Heart left ventricle (tissue), 16 donors: ENCODE measurements at places on chromosomes 6 and 20.
A peak's percentile ranks its signal among the peaks of the same experiment; 100 is the strongest.

DNA sequence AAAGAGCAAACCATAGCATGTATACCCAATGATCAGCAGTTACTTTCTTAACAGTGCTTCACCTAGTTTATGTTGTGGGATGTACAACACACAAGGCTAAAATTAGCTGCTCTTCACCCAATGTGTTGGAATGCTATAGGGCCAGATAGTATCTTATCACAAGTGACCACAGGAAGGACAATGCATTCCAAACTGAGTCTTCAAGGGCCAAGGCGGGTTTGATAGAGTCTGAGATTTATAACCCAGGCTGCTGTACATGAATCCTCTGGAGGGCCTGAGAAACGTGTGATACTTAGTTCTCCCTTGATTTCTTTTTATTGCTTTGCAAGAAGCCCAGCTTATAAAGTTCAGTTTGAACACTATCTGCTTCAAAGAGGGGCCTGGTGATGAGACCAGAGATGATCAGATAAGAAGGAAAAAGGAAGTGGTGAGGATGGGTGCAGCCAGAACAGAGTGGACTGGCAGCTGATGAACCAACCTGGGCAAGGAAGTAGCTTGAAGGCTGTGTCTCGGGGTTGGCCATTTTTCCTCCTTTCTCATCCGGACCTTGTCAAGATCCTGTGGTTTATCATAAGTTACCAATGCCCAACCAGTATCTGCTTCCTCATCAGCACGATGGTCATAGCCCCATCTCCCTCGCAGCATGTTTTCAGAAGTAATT, 62.2 kb upstream of the BMP2 start:
- DNase-seq: no peak
- no peak overlapping the region for H3K4me3 ChIP-seq
- no peaks in the 10 kb centered on the region for H3K27me3 ChIP-seq

DNA sequence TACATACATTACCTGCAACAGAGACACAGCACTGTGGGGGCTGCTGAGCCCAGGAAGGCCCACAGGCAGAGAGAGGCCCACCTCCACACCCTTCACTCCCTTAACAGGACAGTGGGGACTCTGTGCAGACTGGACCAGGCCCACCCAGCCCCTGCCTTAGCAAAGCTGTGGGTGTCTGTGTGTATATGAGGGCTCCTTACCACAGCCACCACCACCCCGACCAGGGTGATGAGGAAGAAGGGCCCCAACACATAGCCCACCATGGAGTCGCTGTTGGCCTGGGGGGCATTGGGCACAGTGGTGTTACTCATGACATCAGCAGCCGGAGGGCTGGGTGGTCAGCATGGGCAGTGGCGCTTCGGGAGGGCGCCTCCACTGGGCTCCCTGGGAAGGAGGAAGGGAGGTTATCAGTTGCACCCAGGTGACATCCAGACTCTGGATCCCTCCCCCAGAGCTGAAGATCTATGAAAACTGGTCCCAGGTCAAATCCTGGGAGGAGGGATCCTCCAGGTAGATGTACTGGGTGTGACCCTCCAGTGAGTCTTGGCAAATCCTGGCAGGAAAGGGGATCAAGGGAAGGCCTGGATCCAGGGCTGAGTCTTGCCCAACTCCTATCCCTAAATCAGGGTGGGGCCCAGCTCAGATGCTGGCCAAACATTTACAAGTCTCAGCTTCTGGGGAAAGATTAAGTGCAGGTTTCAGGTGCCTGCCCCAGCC, 1.2 kb downstream of the SMIM29 start:
- no peak overlapping the region for H3K4me3 ChIP-seq
- H3K4me1 ChIP-seq: peaks cover 44% of the 10 kb centered on the region
- no peaks in the 10 kb centered on the region for H3K36me3 ChIP-seq
- H3K27ac ChIP-seq: peak overlapping the region; percentile 96

- no peaks in the 10 kb centered on the region for H3K27me3 ChIP-seq
- peak overlapping the region; percentile 98 for H3K27ac ChIP-seq
- H3K4me1 ChIP-seq: peaks cover 26% of the 10 kb centered on the region
- no peak overlapping the region for H3K4me3 ChIP-seq
- H3K36me3 ChIP-seq: no peaks in the 10 kb centered on the region
Observed at GRCh38 chr20:47362361-47363219, 6.1 kb upstream of the ZMYND8 start.

GRCh38 chr6:57283911-57284455, 33.4 kb upstream of the PRIM2 start:
- no peak overlapping the region for H3K4me3 ChIP-seq
- H3K4me1 ChIP-seq: no peaks in the 10 kb centered on the region
- no peak for DNase-seq
- no peak overlapping the region for H3K27ac ChIP-seq
- no peaks in the 10 kb centered on the region for H3K36me3 ChIP-seq
- no peaks in the 10 kb centered on the region for H3K27me3 ChIP-seq

- H3K4me3 ChIP-seq: peak overlapping the region; percentile 85
- peaks cover 26% of the 10 kb centered on the region for H3K4me1 ChIP-seq
- DNase-seq: no peak
- H3K27me3 ChIP-seq: no peaks in the 10 kb centered on the region
- no peaks in the 10 kb centered on the region for H3K36me3 ChIP-seq
Observed at GRCh38 chr20:17572034-17572638, 2.3 kb downstream of the DSTN start.

DNA sequence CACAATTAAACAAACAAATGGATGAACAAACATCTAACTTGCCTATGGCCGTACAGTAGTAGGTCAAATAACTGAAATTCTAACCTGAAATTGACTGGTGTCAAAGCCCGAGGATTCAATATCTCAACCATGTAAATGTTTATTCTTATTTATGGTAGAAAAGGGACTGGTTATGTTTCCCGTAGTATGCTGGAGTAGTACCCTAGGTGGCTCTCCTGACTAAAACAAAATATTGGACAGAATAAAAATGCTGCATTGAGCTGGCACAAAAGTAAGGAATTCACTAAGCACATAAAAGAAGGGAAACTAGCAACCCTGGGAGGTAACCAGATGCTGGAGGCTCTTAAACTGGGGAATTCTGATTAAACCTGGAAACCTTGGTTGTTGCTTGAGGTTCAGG, 117.1 kb upstream of the PREP start:
- no peak for DNase-seq
- no peaks in the 10 kb centered on the region for H3K27me3 ChIP-seq
- no peak overlapping the region for H3K4me3 ChIP-seq
- no peak overlapping the region for H3K27ac ChIP-seq
- no peaks in the 10 kb centered on the region for H3K4me1 ChIP-seq

DNA sequence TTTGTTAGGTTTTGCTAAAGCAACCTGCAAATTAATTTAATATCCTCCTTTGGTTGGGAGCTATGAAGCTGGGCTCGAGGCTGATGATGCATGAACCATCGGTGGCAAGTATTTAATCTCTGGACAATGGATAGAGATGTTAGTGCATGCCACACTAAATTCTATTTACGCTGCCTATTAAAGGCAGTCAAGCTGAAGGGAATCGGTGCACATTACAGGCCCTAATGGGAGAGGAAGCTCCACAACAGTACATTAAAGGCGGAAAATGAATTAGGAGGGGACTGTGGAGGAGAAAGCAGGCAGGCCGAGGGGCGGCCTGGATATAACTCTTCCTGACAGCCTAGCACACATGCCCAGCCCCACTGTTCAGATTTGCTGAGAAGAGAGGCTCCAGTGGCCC, 132.4 kb upstream of the MAFB start:
- H3K4me1 ChIP-seq: no peaks in the 10 kb centered on the region
- H3K27me3 ChIP-seq: no peaks in the 10 kb centered on the region
- no peaks in the 10 kb centered on the region for H3K36me3 ChIP-seq

DNA sequence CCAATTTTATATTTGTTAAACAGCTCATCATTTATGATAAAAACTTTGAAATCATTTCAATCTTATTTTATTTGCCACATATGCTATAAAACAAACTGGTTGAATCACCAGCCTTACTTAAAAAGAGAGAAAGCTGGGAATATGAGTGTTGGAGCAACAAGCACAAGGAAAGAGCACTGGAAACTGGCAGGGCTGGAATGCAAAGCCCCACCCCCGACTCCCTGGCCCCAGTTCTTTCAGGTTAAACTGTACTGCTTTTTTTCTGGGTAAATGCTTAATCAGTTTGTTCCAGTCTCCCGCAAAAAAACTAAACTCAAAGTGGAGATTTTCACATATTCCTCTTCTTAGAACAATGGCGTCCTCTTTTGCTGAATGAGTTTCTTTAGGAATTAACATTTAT, 433.8 kb upstream of the NOX3 start:
- no peak for DNase-seq
- H3K36me3 ChIP-seq: no peaks in the 10 kb centered on the region
- H3K4me3 ChIP-seq: no peak overlapping the region
- H3K27ac ChIP-seq: no peak overlapping the region
- H3K27me3 ChIP-seq: no peaks in the 10 kb centered on the region

GRCh38 chr20:58753267-58753921, 60.8 kb downstream of the NPEPL1 start:
- DNase-seq: no peak
- H3K4me3 ChIP-seq: no peak overlapping the region
- H3K27ac ChIP-seq: no peak overlapping the region
- H3K4me1 ChIP-seq: no peaks in the 10 kb centered on the region
- no peaks in the 10 kb centered on the region for H3K36me3 ChIP-seq

GRCh38 chr6:111657146-111657545, 51.5 kb upstream of the TRAF3IP2 start:
- no peak overlapping the region for H3K27ac ChIP-seq
- H3K27me3 ChIP-seq: no peaks in the 10 kb centered on the region
- DNase-seq: no peak
- H3K4me1 ChIP-seq: peaks cover 8% of the 10 kb centered on the region

DNA sequence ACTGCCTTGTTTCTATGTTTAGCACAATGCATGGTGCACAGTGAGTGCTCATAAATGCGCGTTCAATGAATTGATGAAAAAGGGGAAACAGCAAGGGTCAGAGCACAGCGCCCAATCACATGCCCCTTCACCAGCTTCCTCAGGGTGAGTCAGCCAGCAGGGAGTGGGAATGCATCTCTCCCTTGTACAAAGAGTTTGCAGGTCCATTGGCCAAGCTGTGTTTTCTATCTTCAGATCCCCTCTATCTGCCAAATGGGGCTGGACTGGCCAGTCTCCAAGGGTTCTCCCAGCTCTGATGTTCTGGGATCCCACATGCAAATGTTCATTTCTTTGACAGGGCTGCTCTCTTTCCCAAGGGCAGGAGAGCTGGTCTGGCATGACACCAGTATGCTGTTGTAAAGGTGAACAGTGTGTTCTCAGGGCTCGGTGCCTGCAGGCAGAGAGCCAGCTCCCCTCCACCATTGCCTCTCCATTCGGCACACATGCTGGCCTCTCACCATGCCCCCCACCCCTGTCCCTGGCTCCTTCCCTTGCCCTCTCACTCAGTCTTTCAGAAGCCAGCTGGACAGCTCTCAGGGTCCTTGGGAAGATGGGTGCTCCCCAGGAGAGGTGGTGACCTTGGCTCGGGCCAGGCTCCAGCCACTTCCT, 25.0 kb downstream of the ANGPT4 start:
- peaks cover 7% of the 10 kb centered on the region for H3K4me1 ChIP-seq
- no peaks in the 10 kb centered on the region for H3K27me3 ChIP-seq
- peak overlapping the region; percentile 19 for H3K27ac ChIP-seq
- H3K4me3 ChIP-seq: no peak overlapping the region

DNA sequence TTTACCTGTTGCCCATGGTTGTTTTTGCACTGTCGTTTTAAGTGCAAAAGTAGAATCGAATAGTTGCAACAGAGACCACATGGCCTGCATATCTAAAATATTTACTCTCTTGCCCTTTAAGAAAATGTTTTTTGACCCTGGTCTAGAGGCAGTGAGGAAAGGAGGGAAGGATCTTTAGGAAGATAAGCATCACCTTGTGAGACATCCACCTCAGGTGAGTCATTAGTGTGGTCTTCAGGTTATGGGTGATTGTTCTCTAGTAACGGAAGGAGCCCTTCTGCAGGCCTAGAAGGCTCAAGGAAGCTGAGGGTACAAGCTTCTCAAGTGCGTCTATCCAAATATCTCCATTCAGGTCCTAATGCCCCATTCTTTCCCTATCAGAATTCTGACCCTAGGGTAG, 6.6 kb upstream of the RAB44 start:
- no peak for DNase-seq
- H3K27ac ChIP-seq: no peak overlapping the region
- peaks cover 18% of the 10 kb centered on the region for H3K36me3 ChIP-seq

DNA sequence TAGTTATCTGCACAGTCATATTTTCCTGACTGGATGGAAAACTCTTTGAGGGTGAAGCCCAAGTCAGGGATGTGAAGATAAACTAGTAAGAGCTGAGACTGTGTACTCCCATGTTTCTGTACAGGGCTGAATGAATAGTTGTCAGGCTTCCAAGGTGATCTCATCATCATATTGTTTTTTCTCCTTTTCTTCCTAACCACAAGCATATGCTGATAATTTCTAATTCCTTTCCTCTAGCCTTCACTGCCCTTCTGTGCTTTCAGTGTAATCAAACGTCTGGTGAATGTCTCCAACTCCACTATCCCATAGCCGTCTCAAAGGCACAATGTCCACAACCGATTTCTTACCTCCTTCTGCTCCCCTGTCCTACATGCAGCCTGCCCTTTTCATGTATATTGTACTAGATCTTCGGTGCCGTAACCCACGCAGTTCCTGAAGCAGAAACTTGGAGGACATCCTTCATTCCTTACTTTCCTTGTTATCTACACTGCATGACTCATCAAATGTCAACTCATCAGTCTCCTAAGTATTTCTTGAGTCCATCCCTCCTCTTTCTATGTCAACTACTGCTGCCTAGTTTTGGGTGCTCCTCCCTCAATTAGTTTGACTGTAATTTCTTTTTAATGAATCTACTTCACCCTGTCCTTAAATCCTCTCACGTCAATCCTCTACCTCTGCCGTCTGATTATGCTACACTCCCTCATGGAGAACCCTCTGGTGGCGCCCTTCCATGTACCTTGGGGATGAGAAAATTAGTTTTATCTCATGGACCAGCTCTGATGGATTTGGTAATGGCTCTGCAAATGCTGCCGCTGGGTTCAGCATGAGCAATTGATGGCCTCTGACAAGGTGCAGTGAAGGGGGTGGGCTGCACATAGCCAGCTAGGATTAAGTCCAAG, 21.9 kb downstream of the NCOA7 start:
- peaks cover 8% of the 10 kb centered on the region for H3K36me3 ChIP-seq
- no peaks in the 10 kb centered on the region for H3K27me3 ChIP-seq
- no peaks in the 10 kb centered on the region for H3K4me1 ChIP-seq
- DNase-seq: no peak
- peak overlapping the region; percentile 54 for H3K27ac ChIP-seq
- H3K4me3 ChIP-seq: peak overlapping the region; percentile 4

DNA sequence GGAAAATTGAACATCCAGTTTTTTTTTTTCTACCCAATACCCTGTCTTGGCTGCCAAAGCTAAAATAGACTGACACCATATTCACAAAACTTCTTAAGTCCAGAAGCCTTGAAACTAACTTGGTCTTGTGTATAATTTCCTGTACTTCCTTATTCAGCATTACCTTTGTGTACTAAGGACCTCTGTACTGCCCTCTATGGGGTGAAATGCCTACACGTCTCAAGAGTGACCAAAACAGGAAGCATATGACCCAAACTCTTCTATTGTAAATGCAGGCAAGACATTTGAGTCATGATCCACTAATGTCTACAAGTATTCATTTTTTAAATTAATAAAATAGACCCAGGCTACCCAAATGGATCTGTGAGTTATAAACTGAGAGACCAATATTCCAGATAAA, 50.4 kb downstream of the HMGCLL1 start:
- H3K4me1 ChIP-seq: no peaks in the 10 kb centered on the region
- no peak for DNase-seq
- H3K4me3 ChIP-seq: no peak overlapping the region
- H3K36me3 ChIP-seq: no peaks in the 10 kb centered on the region
